Thoracic aorta (tissue), 2 donors: ENCODE measurements at places on chromosomes 7 and 10.

DNA sequence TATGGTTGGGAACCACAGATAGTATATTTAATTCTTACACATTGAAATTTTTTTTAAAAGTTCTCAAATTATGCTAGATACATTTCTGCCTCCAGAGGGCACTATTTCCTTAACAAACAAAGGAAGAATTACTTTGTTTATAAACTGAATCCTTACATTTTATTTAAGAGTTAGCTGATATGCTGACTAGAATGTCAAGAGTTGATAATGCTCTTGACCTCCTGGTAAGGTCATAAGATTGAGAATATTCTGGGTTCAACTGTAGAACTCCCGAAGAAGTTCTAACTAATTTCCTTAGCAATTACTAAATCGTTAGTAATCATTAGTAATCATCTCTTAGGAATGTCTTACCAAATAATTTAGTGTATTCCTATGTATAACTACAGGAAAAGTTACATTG is 95.3 kb upstream of the CYP26C1 start:
- no peaks in the 10 kb centered on the region for H3K4me1 ChIP-seq
- no peaks in the 10 kb centered on the region for H3K27me3 ChIP-seq
- no peak overlapping the region for H3K27ac ChIP-seq
- H3K36me3 ChIP-seq: no peaks in the 10 kb centered on the region
- no peak for DNase-seq

DNA sequence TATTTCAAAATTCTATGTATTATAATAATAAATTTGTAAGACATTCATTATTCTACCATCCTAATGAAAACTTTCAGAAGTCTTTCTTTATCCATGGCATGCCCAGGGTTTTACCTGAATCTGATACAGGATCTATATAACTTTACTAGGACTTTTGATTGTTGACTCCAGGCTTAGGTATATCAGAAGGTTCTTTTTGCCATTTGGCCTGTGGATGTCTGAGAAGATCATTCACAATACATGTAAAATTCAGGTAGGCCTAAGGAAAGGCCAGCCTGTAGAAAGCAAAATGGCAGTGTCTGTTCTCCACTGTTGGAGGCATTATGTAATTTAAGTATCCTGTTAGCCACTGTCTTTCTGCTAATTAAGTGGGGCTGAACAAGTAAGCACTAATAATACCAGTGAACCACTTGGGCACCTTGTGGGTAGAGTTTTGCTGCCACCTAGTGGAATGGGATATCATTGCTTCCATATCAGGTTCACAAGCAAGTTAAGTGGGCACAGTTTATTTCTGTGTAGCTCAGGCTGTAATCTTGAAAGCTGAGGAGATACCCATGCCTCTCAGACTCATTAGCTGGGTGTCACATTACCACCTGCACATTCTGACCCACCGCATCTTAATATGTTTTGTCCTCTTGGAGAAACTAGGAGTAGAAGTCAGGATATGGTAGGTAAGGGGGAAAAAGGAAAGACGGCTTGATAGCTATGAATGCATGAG is 105.5 kb downstream of the SEPTIN7 start:
- no peak overlapping the region for H3K4me3 ChIP-seq
- H3K4me1 ChIP-seq: no peaks in the 10 kb centered on the region
- no peak overlapping the region for H3K27ac ChIP-seq
- no peak for DNase-seq

DNA sequence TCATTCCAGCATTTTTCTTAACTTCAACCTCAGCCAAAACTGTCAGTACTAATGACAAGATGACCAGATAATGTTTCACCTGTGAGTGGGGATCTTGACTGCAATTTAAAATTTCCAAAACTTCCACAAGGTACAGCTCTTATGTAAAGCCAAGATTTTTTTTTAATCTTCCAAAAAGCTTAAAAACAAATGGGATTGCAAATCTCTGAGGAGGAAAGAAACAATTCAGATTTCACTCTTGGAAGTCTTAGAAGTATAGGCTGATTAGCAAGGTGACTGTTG is 90.2 kb downstream of the AGMO start:
- H3K36me3 ChIP-seq: no peaks in the 10 kb centered on the region
- no peak overlapping the region for H3K4me3 ChIP-seq
- H3K27me3 ChIP-seq: no peaks in the 10 kb centered on the region
- DNase-seq: no peak
- no peak overlapping the region for H3K27ac ChIP-seq

- DNase-seq: no peak
- H3K27me3 ChIP-seq: no peaks in the 10 kb centered on the region
- H3K4me3 ChIP-seq: no peak overlapping the region
- H3K36me3 ChIP-seq: peaks cover 3% of the 10 kb centered on the region
- H3K27ac ChIP-seq: no peak overlapping the region
- no peaks in the 10 kb centered on the region for H3K4me1 ChIP-seq
Measured at GRCh38 chr7:127927348-127927696, 103.9 kb downstream of the LRRC4 start.

DNA sequence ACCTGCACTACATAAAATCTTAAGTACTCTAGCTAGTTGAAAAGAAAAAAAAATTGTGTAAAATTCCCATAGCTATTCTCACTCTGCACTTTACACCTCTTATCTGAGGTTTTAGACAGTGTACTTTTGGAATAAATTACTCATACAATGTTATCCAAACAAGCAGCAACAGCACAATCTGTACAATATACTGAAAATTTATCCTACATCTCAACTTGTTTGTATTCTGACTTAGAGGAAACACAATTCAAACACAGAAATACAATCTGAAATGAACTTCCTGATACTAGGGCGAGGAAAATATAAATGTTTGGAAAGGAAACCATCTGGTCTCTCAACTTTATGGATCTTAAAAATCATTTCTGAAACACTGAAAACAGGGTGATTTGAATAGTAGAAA is 381.7 kb downstream of the THSD7A start:
- DNase-seq: no peak
- H3K36me3 ChIP-seq: no peaks in the 10 kb centered on the region
- no peaks in the 10 kb centered on the region for H3K27me3 ChIP-seq
- H3K4me3 ChIP-seq: no peak overlapping the region
- H3K27ac ChIP-seq: no peak overlapping the region
